Karpas-422 (cell line): ENCODE measurements at places on chromosomes 16 and 17. TPM values are rescaled to one million over a fixed set of nuclear protein-coding genes. Genes with fewer than 3 reads are reported as not detected.

GRCh38 chr16:67718668-67719047 lies 458 bp downstream of the GFOD2 start:
- H3K4me3 ChIP-seq, result peak overlapping the region; percentile 83
- DNase-seq, result peak; percentile 71
- peaks cover 11% of the 10 kb centered on the region; the same call in 1 of the 2 replicates for H3K36me3 ChIP-seq
- peaks cover 65% of the 10 kb centered on the region for H3K4me1 ChIP-seq
- no peaks in the 10 kb centered on the region for H3K27me3 ChIP-seq
- peak overlapping the region; percentile 83 for H3K27ac ChIP-seq

DNA sequence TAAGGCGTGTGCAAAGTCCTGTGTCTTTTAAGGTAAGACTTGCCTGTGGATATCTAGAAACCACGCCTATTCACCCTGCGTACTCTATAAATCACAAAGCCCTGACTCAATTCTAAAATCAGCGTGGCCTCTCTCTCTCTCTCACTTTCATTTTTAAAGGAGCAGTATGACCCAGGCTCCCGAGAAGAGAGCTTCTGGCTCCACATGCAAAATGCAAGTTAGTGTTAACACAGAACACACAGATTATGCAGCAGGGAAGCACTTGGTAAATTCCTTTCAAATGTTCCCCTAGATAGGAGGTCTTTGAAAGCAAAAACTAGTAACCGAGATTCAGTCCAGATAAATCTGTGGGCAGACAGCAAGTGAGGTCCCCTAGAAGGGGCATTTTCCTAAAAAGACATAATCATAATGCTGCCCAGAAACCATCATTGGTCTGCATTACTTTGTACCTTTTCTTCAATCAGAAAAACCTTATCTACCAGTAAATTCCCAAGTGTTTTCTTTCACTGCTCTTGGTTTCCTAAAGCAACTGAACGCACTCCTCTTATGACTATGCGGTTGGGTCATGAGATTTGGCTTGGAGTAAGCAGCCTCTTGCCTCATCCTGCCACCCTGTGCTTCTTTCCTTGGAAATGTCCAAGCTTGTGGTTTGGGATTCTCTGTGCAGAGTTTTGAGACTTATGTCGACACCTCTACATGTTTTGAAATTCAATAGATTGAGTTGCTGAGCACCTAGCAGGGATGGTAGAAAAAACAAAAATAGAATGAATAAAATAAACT lies 31.7 kb upstream of the KCNJ2 start:
- H3K36me3 ChIP-seq, result no peaks in the 10 kb centered on the region
- no peak overlapping the region for H3K27ac ChIP-seq
- no peaks in the 10 kb centered on the region for H3K27me3 ChIP-seq
- no peak overlapping the region for H3K4me3 ChIP-seq
- peak; percentile 52 for DNase-seq
- peaks cover 22% of the 10 kb centered on the region for H3K4me1 ChIP-seq

Gene KCNJ2
- not detected in 2 replicates for total RNA-seq

DNA sequence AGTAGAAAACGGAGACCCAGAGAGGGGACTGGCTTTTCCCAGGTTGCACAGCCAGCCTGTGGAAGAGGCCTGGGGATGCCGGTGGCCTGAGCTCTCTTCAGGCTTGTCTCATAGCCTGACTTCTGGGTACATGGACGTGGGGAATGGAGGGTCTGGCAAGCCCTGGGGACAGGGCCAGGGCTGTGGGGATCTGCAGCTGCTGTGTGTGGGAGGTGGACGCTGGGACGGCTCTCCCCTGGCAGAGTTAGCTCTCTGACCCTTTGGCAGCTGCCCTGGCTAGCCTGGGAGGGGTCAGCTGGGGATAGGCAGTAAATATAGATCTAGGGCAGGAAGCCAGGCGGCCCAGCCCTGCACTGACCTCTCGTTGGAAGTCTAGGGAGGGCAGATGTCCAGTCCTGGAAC lies 20.5 kb downstream of the SLC4A1 start:
- H3K27ac ChIP-seq, result no peak overlapping the region
- H3K36me3 ChIP-seq, result no peaks in the 10 kb centered on the region
- H3K27me3 ChIP-seq, result no peaks in the 10 kb centered on the region
- no peak for DNase-seq
- H3K4me3 ChIP-seq, result no peak overlapping the region
- no peaks in the 10 kb centered on the region; the same call in 1 of the 2 replicates for H3K4me1 ChIP-seq

- DNase-seq, result no peak
- no peaks in the 10 kb centered on the region for H3K36me3 ChIP-seq
- no peak overlapping the region for H3K27ac ChIP-seq
- no peaks in the 10 kb centered on the region; the same call in 1 of the 2 replicates for H3K27me3 ChIP-seq
Observed at GRCh38 chr16:22665048-22665797, 148.7 kb upstream of the HS3ST2 start.

DNA sequence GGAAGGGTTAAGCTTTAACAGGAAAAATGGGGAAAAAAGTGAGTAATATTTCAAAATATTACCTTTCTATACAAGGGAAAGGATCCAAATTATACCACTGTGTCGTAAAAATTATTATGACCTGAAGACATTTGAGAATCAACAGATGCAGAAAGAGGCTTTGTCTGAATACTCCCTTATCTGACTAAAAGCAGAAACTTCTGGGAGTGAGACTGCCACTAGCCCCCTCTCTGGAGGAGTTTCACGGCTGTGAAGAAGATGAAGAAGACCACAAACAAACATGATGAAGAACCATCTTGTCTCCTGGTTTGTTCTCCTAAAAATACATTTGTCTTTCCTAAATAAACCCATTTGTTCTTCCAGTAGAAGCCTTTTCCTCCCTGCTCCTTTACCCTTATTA lies 29.4 kb downstream of the CNTROB start:
- no peak for DNase-seq
- H3K27ac ChIP-seq, result no peak overlapping the region
- H3K36me3 ChIP-seq, result no peaks in the 10 kb centered on the region
- H3K27me3 ChIP-seq, result peaks cover 2% of the 10 kb centered on the region; the same call in 1 of the 2 replicates
